HS-5 (cell line): ENCODE measurements at places on chromosomes 2 and 18.
A peak's percentile ranks its signal among the peaks of the same experiment; 100 is the strongest.

DNA sequence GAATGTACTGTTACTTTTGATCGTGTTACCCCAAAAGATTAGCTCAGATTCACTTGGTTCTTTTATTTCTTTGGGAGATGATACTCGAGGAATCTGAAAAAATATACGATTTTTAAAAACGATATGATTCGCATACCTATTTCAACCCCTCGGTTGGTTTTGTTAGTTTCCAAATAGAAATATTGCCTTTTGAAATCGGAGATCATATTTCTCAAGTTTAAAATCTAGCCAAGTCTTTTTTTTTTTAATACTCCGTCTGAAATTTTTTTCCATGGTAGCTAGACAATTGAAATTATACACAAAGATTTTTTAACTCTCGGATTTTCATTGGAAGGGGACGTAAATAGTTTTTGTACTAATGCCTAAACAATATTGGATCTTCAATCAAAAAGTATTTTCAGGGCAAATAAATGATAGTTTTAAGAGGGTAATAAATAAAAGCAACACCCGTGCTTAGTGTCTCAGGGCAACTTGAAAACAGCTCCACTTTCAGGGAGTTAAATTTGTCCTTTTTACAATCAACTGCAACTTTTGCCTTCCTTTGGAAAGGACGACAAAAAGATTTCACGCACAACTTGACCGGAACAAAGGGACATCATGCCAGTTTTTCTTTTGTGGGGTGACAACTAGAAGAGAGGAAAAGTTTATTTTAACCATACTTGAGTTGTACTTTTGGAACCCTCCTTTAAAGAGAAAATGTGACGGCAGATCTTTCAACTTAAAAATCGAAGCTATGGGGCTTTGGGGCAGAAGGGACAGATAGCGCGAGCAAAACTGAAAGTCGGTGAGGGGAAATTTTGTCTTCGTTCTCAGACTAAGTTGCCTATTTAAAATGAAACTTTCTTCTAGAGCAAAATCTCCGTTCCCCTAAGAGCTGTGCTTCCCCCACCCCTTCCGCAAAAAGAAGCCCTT lies 5.8 kb upstream of the ONECUT2 start:
- no peak for DNase-seq

DNA sequence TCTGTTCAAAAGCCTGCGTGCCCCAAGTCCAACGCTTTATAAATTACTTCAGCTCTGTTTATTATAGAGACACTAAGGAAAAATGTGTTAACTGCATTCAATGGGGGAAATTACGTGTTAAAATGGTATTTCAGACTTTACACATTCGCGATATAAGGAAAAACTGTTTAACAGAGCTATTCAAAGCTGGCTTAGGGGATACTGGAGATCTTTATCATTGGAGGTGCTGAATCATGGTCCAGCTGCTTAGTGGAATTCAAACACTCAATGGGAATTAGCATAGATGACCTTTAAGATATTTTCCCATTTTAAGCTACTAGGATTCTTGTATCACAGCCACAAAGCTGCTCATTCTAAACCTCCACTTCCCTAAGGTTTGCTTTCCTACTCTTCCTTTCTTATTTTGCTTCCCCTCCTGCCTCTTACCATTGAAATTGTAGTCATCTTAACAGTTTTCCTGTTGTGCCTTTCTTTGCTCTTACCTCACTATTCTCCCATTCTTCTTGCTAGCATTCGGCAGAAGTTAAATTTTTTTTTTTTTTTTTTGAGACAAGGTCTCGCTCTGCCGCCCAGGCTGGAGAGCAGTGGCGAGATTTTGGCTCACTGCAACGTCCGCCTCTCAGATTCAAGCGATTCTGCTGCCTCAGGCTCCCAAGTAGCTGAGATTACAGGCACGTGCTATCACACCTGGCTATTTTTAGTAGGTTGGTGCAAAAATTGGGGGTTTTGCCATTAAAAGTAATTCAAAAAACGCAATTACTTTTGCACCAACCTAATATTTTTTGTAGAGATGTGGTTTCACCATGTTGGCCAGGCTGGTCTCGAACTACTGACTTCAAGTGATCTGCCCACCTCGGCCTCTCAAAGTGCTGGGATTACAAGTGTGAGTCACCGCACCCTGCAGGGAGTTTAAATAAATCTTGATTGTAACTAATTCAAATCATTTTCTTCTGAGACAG lies 6.5 kb downstream of the SULT6B1 start:
- DNase-seq = no peak

- DNase-seq = peak; percentile 74
Measured at GRCh38 chr18:48023334-48024008, 93.0 kb upstream of the SMAD2 start.

- no peak for DNase-seq
Measured at GRCh38 chr18:60096428-60096827, 196.6 kb downstream of the PMAIP1 start.

DNA sequence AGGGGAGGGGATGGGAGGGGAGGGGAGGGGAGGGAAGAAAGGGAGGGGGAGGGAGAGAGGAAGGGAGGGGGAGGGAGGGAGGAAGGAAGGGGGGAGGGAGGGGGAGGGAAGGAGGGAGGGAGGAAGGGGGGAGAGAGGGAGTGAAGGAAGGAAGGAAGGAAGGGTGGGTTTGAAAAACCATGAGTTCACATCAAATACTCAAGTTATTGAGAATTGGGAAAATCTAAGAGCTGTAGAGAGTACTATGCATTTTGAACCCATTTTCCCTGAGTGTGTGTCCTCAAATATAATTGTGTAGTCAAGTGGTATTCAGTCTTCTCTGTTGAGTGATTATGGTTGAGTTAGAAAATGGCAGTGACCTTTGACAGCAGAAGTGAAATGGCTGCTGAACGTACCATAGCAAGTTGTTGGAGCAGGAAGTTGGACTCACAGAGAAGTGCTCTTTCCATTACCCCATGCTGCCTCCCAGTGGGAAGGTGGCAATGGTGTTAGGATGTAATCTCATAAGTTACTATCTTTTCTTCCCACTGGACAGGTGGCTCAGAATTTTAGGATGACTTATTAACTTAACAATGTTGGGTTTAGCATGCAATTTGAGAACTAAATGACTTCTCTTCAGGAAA lies 214.6 kb downstream of the SETBP1 start:
- peak; percentile 28 for DNase-seq

DNA sequence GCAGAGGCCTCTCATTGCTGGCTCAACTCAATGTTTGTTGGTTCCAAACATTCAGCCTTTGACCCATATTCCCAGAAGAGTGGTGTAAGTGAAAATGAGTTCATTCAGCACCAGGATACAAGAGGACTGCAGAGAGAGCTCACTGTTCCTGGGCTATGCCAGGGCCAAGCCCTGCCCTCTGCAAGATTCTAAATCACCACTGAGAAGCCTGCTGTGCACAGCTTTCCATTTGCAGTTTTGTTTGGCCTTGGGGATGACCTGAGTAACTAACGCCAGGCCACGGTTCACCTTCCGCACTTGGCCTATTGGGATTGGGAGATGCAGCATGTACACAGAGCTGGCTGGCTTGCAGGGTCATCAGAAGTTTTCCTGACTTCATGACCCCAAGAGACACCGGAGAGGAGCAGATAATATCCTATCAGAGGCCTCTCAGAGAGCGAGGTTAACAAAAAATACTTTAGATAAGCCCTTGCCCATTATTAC lies 12.6 kb downstream of the GKN1 start:
- DNase-seq = no peak

DNA sequence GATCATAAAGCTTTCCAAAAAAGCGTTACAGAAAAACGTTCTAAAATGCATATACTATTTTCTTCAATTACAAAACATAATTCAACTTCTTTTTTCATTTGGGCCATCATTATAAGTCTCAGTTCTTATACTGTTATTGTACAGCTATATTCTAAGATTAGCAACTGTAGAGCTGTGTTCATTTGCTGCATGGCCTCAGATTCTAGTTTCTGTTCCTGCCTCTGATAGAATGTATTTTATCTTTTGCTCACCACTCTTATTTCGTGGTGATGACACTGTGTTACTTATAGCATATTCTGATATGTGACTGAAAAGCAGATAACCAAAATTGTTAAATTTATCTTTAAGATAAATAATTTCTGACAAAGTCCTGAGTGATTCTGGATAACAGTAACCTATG lies 67.2 kb downstream of the PTRHD1 start:
- no peak for DNase-seq

- no peak for DNase-seq
Measured at GRCh38 chr2:162369551-162369950, 25.6 kb downstream of the GCA start.
